ENCODE measurements at places on chromosomes 1 and 21.

DNA sequence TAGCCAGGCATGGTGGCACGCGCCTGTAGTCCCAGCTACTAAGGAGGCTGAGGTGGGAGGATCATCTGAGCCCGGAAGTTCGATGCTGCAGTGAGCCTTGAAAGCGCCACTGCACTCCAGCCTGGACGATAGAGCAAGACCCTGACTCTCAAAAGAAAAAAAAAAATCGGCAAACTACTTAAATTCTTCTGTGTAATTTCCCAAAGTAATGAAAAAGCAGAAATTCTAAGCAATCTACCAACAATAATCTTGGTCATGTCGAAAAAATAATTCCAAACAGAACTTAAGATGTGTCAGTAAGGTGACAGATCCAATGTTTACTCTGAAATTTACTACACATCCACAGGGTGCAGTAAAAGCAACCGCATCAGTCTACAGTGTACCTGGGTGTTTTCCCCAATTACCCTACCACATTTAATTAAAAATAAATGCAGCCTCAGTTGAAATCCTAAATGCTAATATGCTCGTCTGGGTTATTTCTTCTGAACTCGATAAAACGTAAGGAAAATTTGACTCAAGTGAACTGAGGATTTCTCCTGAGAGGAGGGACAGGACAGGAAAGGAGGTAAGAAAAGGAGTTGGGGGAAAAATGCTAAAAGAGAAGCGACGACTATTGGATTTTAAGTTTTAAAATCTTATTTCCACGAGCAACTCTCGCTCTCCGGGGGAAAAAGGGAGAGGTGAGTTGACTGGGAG lies 801 bp downstream of the EPRS1 start:
- no peak for DNase-seq

DNA sequence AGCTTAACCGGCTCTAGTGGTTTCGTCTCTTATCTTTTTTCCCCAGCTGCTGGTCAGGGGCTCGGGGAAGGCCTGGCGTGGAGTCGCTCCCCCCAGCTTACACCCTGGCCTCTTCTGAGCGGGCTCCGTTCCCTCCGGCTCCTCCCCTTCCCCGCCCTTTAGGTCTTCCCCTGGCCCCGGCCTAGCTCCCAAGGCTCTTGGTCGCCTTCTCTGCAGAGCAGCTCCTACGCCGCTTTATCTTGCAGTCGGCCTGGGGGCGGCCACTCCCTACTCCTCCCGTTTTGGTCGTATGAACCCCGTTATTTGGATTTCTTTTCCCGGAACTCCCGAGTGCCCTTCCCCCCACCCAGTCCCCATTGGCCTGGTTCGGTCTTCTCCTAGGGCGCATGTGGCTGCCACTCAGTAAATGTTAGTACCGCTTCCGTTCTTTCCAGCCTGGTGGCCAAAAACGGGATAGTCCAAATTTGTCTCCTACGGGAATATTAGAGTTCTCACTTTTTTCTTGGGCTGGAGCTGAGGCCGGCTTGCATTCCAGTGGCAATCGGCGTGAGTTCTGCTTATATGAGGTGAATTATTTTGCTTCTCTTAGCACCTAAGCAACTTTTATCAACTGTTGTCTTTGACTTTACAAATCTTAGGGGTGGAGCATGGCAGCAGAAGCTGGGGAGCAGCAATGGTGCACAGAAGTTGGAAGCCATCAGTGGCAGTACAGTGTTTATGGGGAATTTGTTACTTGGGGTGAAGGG lies 467 bp downstream of the THRAP3 start:
- no peak for DNase-seq

DNA sequence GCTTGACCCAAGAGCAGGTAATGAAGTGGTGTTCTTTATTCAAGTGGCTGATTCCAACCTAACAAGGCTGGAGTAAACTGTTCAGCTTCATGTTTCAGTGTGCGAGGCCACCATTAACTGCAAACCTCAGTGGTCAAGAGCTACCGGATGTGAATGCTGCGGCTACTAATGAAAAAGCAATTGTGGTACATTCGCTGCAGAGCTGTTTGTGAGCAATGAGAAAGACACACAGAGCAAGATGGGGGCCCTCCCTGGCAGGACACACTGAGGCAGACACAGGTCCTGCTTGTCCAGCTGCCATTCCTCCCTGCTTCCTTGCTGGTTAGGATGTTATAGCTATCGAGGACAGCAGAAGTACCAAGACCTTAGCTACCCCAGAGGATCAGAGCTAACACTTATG lies 26.1 kb downstream of the SYF2 start:
- no peak for DNase-seq

DNA sequence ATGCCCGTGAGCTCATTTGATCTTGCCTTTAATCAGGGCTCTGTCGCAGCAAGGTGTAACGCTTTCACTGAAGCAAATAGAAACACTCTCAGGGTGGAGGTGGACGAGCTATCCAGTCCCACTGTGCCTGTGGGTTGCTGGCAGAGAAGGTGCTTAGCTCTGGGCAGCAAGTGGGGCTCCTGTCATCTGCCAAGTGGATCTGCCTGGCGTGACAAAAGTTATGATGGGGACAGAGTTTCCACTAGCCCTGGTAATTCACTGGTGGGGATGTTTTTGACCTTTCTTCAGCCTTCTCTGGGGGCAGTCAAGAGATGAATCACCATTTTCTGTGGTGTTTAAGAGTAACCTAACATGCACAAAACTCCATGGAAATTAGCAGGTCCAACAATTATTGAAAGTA lies 71.3 kb upstream of the EDEM3 start:
- no peak for DNase-seq

GRCh38 chr21:26098772-26099397 lies 71.7 kb downstream of the APP start:
- DNase-seq, result no peak

DNA sequence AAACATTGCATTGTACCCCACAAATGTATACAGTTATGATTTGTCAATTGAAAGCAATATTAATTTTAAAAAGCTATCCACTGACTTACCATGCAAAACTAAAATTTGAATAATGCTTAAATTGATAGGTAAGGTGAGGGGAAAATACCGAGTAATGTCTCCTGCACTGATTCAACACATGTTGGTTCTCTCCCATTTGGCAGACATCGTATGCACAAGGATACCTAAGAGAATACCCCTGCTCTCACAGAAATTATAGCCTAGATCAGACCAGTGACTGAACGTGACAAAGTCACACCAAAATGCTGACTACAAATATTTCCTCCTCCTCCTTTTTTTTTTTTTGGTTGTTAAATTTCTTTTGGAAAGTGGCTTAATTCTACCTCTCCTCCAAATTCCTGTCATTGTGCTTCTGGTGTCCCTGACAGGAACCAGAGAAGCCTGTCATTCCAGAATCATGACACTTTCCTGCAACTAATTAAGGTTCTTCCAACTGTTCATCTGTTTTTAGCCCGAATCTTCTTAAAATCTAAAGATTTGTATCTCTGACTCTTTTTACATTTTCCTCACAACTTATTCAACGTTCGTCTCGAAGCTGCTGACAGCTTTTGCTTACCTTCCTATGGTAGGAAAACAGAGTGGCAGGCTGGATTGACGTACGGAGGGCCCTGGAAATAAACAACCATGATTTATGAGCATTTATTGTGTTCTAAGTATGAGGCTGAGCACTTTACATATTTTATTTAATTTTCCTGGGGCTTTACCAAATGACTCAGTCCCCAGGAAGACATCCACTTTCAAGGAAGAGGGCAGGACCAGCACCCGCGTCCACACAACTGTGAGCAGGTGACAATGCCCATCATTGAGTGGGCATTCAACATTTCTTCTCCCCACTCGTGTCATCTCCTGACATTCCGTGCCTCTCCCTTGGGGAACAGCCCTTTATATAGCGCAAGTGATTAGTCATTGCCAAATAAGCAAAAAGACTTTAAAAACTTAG lies 57.9 kb upstream of the KCNE2 start:
- DNase-seq, result no peak

Data from activated B cell treated with CpG ODN at 0.5 μM for 24 hours (primary cell).